Urinary bladder (tissue), 4 donors: ENCODE measurements at places on chromosomes 16 and 17. TPM values are rescaled to one million over a fixed set of nuclear protein-coding genes. Genes with fewer than 3 reads are reported as not detected.

GRCh38 chr16:23754594-23755483, at the start of gene CHP2:
Gene CHP2 (plus strand): TSS chr16:23755026. CDS start chr16:23755050, 24 bp downstream.
- DNase-seq, result no peak

The CBFA2T3 gene
- 6.2 TPM for polyA plus RNA-seq

GRCh38 chr16:48381201-48381600, 4.0 kb downstream of the SIAH1 start:
- no peak for DNase-seq

The C16orf74 gene
- 10.7 TPM for polyA plus RNA-seq

GRCh38 chr17:48515925-48516900, 14.6 kb downstream of the HOXB1 start:
- DNase-seq, result no peak

- DNase-seq, result no peak
Measured at GRCh38 chr16:75319513-75320411, 68.3 kb upstream of the BCAR1 start.

The FGF11 gene
- polyA plus RNA-seq, result 0.95 TPM

DNA sequence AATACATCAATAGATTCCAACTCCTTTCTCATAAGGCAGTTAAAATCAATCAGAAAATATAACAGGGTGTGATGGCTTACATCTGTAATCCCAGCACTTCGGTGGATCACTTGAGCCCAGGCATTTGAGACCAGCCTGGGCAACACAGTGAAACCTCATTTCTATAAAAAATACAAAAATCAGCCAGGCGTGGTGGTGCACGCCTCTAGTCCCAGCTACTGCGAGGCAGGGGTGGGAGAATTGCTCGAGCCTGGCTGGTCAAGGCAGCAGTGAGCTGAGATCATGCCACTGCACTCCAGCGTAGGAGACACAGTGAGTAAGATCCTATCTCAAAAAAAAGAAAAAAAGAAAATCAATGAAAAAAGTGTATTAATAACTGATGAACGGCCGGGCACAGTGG, 258.6 kb downstream of the NTN1 start:
- DNase-seq, result no peak

- no peak for DNase-seq
Measured at GRCh38 chr16:66474750-66475199, 47.7 kb downstream of the BEAN1 start.

DNA sequence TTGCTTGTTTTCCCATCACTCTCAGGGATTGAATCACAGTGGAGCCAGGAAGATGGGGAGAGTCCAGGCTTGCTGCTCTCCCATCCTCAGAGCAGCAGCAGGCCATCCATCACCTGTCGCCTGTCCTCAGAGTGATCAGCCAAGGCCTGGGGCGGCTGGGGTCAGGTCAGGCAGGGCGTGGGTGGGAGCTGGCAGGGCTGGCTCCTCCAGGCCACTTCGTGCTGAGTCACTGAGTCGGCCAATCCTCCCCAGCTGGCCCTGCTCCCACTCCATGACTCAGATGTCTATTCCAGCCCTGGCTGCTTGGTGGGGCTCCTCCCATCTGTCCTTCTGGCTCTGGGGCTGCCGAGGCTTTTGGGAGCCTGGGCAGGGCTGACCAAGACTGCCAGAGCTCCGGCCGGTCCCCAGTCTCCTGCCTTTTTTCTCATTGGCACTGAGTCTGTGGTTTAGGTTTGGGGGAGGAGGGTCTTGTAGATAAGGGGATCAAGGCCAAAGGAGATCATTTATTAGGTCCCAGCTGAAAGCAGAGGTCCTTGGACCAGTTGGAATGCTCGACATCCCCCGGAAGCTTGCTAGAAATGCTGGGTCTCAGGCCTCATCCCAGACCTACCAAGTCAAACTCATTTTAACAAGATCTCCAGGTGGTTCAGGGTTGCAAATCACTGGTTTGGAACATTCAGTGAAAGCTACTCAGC, 72.7 kb downstream of the ABCC1 start:
- peak; percentile 51 for DNase-seq

- no peak for DNase-seq
Measured at GRCh38 chr17:35428229-35428628, 4.1 kb downstream of the SLFN12 start.

The ABCC3 gene
- polyA plus RNA-seq, result 13.4 TPM

The NAGS gene
- polyA plus RNA-seq, result 2.1 TPM

- no peak for DNase-seq
Measured at GRCh38 chr17:45235416-45236281, 14.0 kb downstream of the FMNL1 start.

- DNase-seq, result no peak
Measured at GRCh38 chr16:61879306-61879705, 156.9 kb downstream of the CDH8 start.

DNA sequence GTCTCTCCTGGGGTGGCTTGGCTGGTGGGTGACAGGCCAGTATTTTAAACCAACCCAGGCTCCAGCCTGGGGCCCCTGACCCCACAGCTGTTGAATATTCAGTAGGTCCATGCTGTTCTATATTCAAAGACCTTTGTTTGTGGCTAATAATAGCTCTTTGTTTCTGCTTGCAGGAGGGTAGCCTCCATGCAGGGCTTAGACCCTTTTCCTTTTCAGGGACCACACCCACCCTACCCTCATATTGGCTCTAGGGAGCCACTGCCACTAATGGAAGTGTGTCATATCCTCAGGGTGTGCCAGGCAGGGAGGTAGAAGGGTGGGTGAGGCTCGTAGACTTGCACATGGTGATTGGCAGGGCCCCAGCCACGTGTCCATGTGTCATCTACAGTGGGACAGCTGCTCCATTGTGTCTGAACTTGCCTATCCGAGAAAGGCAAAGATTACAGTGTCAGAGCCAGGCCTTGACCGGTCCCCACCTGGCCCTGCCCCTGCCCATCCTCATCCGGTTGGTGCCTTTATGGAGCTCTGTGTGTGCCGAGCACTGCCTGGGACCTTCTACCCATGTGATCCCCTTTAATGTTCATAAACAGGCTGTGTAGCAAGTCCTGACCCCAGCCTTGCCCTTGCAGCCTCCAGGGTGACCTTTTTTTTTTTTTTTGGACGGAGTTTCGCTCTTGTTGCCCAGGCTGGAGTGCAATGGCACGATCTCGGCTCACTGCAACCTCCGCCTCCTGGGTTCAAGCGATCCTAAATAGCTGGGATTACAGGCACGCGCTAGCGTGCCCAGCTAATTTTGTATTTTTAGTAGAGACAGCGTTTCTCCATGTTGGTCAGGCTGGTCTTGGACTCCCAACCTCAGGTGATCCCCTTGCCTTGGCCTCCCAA, 22.1 kb downstream of the TMC7 start:
- DNase-seq, result no peak

GRCh38 chr17:7001318-7001961, 5.6 kb downstream of the ALOX12 start:
- no peak for DNase-seq

The CCDC154 gene
- 0.86 TPM for polyA plus RNA-seq

- no peak for DNase-seq
Measured at GRCh38 chr16:61575617-61576016, 460.6 kb downstream of the CDH8 start.

The BCL6B gene
- polyA plus RNA-seq, result 9.9 TPM

The KRTAP2-1 gene
- not detected for polyA plus RNA-seq

GRCh38 chr17:74526681-74527080, 4.6 kb downstream of the CD300LB start:
- no peak for DNase-seq

The KRTAP17-1 gene
- not detected for polyA plus RNA-seq

The TLCD1 gene
- polyA plus RNA-seq, result 5.1 TPM

- no peak for DNase-seq
Measured at GRCh38 chr16:27928542-27928941, 135.0 kb downstream of the GSG1L start.

- DNase-seq, result no peak
Measured at GRCh38 chr16:20271893-20272292, 55.4 kb downstream of the GP2 start.

- DNase-seq, result no peak
Measured at GRCh38 chr17:64499805-64500486, 3.1 kb upstream of the POLG2 start.
